ENCODE measurements at places on chromosomes 1 and 21. TPM values are rescaled to one million over a fixed set of nuclear protein-coding genes. Genes with fewer than 3 reads are reported as not detected.

DNA sequence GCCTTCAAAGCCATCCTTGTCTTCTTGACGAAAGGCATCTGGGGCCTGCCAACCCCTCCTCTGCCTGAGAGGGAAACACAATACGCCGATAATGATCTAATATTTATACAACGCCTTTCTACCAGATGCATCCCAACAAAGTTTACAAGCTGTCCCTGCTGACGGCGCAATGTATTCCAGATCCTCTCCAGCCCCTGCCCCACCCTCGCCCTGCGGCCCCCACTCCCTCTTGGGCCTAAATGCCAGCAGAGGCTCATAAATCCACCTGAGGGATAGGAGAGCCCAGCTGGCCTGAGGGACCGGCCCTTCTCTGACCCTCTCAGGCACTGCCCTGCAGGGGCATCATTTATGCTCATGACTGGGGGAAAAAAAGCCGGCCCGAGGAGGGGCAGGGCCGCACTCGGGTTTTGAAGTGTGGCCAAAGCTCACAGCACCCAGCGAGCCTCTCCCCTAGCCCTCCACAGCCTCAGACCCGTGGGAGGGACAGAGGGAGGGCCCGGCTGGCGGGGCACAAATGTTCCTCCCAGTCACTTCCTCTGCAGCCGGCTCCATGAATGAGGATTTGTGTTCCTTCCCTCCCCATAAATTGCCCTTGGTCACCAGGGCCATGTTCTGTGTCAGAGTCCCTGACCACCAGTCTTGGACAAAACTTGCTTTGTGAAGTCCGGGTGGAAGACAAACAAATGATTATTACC lies 140.3 kb downstream of the FOXD2 start:
- no peak for DNase-seq
- peaks cover 2% of the 10 kb centered on the region for H3K4me1 ChIP-seq
- H3K4me3 ChIP-seq, result no peak overlapping the region

DNA sequence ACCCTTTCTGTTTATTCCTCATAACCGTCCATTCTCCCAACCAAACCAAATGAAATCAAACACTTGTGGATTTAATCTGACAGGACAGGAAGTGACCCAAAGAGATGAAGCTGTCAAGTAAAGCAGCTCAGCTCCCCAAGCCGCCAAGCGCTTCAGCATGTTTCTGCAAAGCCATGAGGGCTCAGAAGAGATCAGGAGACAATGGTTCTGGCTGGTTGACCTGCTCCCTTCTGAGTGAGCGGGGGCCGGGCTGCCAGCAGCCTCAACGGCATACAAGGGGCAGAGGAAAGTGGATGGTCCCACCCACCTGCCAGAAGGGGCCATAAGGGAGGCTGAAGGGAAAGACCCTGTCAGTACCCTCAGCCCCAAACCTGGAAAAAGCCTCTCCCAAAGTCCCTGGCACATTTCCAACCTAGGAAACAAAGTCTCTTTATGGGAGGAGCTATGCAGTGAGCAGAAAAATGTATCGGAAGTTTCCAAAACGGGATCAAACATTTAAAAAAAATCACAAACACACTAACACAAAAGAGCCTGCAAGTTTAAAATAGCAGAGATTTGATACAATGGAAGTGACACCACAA lies 45.4 kb downstream of the SLC45A1 start:
- H3K4me3 ChIP-seq, result no peak overlapping the region
- no peak for DNase-seq
- no peaks in the 10 kb centered on the region for H3K27me3 ChIP-seq

DNA sequence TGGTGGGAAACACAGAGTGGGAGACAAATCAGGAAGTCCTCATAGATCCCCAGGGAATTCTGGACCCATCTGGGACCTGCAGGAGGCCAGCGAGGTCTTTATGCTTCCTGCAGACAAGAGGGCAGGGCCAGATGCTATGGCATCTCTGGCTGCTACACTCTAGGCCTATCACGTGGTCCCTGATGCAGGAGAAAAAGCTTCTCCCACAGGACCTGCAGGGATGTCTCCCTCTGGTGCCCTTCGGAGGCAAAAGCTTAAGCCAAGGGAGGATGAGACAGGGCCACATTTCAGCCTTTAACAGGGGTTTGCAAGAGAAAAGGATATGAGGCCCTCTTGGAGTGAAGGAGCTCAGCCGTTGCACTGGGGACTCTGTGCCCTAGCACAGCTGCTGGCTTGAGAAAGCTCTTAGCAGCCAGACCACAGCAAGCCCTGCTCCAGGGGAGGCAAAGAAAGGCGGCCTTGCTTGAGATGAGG lies 243.0 kb downstream of the C1orf94 start:
- H3K36me3 ChIP-seq, result no peaks in the 10 kb centered on the region
- DNase-seq, result no peak
- no peak overlapping the region for H3K27ac ChIP-seq
- H3K4me1 ChIP-seq, result no peaks in the 10 kb centered on the region

- H3K27ac ChIP-seq, result no peak overlapping the region
- no peak overlapping the region for H3K4me3 ChIP-seq
- no peaks in the 10 kb centered on the region for H3K36me3 ChIP-seq
- H3K4me1 ChIP-seq, result no peaks in the 10 kb centered on the region
These were observed 43.0 kb downstream of the NKAIN1 start for GRCh38 chr1:31196685-31197084.

DNA sequence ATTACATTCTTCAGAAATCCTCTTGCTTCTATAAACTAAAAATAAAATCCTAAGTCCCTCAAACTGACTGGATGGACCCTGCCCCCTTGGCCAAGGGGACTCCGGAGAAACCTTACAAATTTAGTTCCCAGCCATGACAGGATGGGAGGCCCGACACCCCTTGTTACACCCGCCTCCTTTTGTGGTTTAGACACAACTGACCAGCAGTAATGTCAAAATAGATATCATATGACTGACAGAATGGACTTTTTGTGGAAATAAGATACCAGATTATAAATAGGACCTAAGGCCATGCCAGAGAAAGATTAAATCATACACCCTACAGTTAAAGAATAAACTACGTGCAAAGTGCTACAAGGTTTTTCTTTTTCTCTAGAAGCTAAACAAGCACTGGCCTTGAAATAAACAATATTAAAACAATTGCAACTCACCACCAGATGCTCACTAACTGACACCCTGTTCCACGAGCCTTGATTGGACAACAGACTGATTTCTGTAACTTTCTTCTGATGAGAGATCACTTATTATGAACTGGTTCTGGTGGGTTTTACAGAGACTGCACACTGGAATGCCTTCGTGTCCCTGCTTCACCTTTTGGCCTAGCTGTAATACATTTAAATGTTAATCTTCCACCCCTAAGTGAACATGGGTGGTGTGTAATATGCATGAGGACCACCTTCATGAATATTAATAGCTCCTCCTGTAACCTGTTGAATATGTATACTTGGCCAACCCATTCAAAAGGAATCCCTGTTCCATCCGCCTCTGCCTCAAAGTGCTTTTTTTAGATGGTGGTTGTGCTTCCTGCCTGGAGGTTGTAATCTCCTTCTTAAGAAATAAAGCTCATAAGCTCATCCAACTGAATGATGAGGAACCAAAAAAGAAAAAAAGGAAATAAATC lies 99.6 kb downstream of the ODF2L start:
- no peaks in the 10 kb centered on the region for H3K4me1 ChIP-seq
- no peaks in the 10 kb centered on the region for H3K27me3 ChIP-seq
- no peak for DNase-seq
- no peaks in the 10 kb centered on the region for H3K36me3 ChIP-seq
- no peak overlapping the region for H3K4me3 ChIP-seq
- H3K27ac ChIP-seq, result no peak overlapping the region

Gene INSRR
- total RNA-seq, result not detected

Gene SMCP
- total RNA-seq, result not detected

Gene SH2D5
- 0.07 TPM for total RNA-seq
